Uterine smooth muscle cell (primary cell): ENCODE measurements at places on chromosomes 16 and 17. TPM values are rescaled to one million over a fixed set of nuclear protein-coding genes. Genes with fewer than 3 reads are reported as not detected.

Gene TRPV3
- 1.00 and 1.5 TPM in 2 replicates for total RNA-seq

Gene ARSG
- total RNA-seq, result 2.4 and 3.0 TPM in 2 replicates

Gene MT1F
- 0.22 TPM in 1 of 2 replicates, not detected in the other for total RNA-seq

Gene PPL
- 0.44 and 0.75 TPM in 2 replicates for total RNA-seq

Gene CCDC200
- total RNA-seq, result not detected in 2 replicates

Gene CA5A
- not detected in 2 replicates for total RNA-seq

Gene C17orf50
- total RNA-seq, result not detected in 2 replicates

Gene KRTAP9-8
- not detected in 2 replicates for total RNA-seq

Gene CDRT15L2
- not detected in 2 replicates for total RNA-seq

Gene OR1F1
- total RNA-seq, result not detected in 2 replicates

Gene KRT27
- total RNA-seq, result not detected in 2 replicates

Gene KRT37
- not detected in 2 replicates for total RNA-seq

Gene EME1
- total RNA-seq, result 3.9 and 18.0 TPM in 2 replicates

Gene ETV4
- 2.9 and 4.4 TPM in 2 replicates for total RNA-seq

Gene SETD1A
- 2.7 and 6.6 TPM in 2 replicates for total RNA-seq
